Hepatocyte (in vitro differentiated cells): ENCODE measurements at places on chromosomes 5 and 9.

GRCh38 chr5:122200450-122200849 lies 71.1 kb downstream of the ZNF474 start:
- no peaks in the 10 kb centered on the region for H3K4me1 ChIP-seq
- DNase-seq: no peak
- no peaks in the 10 kb centered on the region for H3K36me3 ChIP-seq
- no peaks in the 10 kb centered on the region for H3K27me3 ChIP-seq
- H3K4me3 ChIP-seq: no peak overlapping the region

DNA sequence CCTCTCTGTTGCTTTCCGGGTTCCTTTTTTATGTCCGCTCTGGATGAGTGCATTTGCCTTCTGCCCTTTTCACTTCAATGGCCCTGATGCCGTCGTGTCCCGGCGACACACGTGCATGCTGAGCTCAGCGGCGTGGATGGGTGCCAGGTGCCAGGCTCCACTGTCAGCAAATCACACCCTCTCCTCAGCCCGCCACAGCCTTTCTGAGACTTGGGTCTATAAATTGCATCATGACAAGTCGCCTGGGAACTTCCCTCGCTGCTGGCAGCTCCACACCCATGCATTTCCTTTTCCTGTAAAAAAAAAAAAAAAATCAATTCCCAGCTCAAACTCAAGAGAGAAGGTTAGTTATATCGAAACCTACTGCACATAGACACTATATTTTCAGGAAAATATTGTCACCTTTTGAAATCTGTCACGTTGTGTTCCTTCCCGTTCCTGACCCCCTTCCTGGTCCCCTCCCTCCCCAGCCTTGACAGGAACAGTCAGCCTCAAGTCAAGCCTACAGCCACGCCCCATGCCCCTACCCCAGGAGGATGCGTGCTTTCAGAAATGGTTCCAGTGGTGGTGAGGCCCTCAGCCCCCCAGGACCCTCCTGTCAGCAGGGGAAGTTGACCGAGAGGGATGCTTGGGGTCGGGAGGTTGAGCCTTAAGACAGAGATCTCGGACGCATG lies 110.3 kb upstream of the PTCH1 start:
- H3K27ac ChIP-seq: no peak overlapping the region
- no peaks in the 10 kb centered on the region for H3K36me3 ChIP-seq
- no peak for DNase-seq
- H3K4me3 ChIP-seq: no peak overlapping the region
- peaks cover 3% of the 10 kb centered on the region for H3K4me1 ChIP-seq

DNA sequence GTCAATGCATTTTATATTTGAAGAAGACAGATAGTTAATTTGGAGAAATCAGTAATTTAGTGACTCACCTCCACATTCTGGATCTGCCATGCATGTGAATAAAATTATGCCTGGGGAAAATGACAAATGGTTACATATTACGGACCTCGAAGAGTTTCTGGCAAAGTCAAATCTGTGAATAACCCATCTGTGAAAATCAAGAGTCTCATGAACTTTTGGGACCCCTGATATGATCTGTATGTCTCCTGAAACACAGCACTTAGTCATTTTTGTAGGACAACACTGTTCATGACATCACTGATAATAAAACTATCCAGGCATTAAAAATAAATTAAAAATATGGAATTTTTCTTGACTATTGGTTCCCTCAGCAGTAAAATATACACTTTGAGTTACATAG lies 584.5 kb downstream of the TLE4 start:
- no peaks in the 10 kb centered on the region for H3K27me3 ChIP-seq
- H3K36me3 ChIP-seq: no peaks in the 10 kb centered on the region
- no peak overlapping the region for H3K4me3 ChIP-seq
- peaks cover 3% of the 10 kb centered on the region for H3K4me1 ChIP-seq

- no peak overlapping the region for H3K4me3 ChIP-seq
- no peaks in the 10 kb centered on the region for H3K27me3 ChIP-seq
- no peak overlapping the region for H3K27ac ChIP-seq
- H3K36me3 ChIP-seq: no peaks in the 10 kb centered on the region
- no peaks in the 10 kb centered on the region for H3K4me1 ChIP-seq
Measured at GRCh38 chr9:122058709-122059108, 34.4 kb downstream of the TTLL11 start.

DNA sequence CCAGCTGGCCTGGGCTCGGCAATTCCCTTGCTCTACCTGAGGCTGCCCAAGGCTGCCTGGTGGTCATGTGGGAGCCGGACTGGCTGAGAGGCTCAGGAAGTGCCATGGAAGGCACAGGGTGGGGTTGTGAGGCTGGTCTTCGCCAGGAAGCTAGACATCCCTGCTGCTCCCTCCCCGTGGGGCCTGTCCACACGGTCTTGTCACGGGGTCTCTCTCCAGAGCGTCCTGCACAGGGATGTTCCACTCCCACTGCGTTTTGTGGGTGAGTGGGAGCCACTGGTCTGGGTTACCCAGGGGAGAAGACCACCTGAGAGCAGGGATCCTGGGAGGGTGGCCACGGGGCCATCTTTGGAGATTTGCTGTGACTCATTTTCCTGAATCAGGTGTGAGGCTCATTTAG lies 11.6 kb downstream of the GADD45G start:
- no peaks in the 10 kb centered on the region for H3K4me1 ChIP-seq
- no peaks in the 10 kb centered on the region for H3K27me3 ChIP-seq
- DNase-seq: no peak
- H3K4me3 ChIP-seq: no peak overlapping the region
- no peaks in the 10 kb centered on the region for H3K36me3 ChIP-seq

DNA sequence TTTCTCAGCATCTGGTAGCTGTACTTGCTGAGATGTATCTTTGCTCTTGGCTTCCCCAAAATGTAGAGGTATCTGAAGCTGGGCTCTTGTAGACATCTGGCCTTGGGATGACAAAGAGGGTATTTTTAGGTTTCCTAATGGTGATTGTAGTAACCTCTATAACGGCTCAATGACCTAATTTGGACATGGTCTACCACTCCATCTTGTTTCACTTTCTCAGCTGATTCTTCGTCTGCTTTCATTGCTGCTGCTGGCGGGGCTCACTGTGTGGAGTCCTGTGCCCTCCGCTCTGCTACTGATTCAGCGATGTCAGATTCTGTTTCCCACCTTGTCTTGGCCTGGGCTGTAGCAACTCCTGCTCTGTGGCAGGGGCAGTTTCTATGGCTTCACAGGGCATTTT lies 12.7 kb upstream of the MARCHF11 start:
- DNase-seq: no peak
- H3K4me1 ChIP-seq: no peaks in the 10 kb centered on the region
- no peaks in the 10 kb centered on the region for H3K36me3 ChIP-seq
- no peak overlapping the region for H3K4me3 ChIP-seq
- no peak overlapping the region for H3K27ac ChIP-seq
- H3K27me3 ChIP-seq: no peaks in the 10 kb centered on the region

GRCh38 chr5:96062836-96063235 lies 101.2 kb upstream of the ELL2 start:
- H3K27ac ChIP-seq: no peak overlapping the region
- no peaks in the 10 kb centered on the region for H3K27me3 ChIP-seq
- peaks cover 19% of the 10 kb centered on the region for H3K4me1 ChIP-seq
- no peak overlapping the region for H3K4me3 ChIP-seq

DNA sequence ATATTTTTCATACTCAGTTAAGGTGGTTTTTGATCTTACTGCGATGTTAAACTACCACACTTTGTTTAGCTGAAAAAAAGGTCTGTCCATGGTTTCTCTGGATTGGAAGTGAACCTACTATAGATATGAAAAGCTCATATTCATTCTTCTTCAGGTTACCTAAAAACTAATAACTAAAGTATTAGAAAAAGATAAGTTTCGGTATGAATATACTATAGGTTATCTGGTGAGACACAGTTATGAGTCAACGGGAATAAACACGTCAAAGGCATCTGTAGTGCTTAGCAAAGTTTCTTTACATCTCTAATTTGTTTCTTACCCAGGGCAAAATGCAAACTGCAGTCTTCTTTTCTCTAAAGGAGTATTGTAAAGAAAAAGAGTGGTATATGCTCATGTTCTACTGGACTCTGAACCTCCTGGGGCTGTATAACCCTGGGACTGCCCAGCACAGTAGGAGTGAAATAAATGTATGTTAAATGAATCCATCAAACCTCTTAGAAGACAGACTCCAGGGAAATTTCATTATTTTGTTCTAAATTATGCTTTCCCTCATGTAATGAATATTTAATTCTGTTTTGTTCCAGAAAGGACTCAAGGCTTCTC lies 521.9 kb downstream of the PDE4D start:
- H3K4me1 ChIP-seq: no peaks in the 10 kb centered on the region
- H3K36me3 ChIP-seq: no peaks in the 10 kb centered on the region
